ENCODE measurements at places on chromosomes 6 and 20. TPM values are rescaled to one million over a fixed set of nuclear protein-coding genes. Genes with fewer than 3 reads are reported as not detected.

The ADGRB3 gene
- total RNA-seq, result not detected

The FABP7 gene
- not detected for total RNA-seq

The CLIC5 gene
- 7.4 TPM for total RNA-seq

The PLA2G7 gene
- not detected for total RNA-seq

The GPX5 gene
- total RNA-seq, result not detected

The C6orf52 gene
- total RNA-seq, result 1.6 TPM

The C6orf132 gene
- total RNA-seq, result 0.10 TPM

DNA sequence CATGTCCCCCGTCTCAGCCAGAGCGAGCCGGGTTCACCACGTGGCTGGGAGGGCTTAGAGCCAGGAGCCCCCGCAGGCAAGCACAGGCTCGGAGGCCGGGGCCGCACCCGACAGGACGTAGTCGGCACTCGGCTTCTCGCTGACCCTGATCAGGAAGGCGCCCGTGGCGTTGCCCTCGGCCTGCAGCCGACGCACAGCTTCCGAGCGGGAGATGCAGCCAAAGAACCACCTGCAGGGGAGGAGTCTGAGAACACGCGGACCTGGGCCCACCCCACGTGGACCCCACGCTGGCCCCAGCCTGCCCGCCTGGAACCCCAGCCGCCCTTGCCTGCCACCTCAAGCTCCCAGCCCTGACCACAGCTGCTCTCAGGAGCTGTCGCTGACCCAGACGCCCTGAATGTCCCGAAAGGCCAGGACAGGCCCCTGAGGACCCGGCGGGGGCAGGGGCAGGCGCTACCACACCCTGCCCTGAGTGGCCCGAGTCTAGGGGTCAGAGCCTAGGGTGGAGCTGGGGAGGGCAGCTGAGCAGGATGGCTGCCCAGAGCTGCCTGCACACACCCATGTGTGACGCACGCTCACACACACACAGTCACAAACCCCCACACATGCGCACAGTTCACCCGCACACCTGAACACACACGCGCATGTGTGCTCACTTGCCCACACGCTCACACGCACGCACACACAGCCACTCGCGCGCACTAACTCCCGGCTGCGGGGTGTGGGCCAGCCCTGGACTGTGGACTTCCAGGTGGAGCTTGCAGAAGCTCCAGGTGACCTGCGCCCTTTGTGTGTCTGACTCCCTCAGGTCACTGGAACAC is 2.1 kb downstream of the PTK6 start:
- DNase-seq, result no peak

DNA sequence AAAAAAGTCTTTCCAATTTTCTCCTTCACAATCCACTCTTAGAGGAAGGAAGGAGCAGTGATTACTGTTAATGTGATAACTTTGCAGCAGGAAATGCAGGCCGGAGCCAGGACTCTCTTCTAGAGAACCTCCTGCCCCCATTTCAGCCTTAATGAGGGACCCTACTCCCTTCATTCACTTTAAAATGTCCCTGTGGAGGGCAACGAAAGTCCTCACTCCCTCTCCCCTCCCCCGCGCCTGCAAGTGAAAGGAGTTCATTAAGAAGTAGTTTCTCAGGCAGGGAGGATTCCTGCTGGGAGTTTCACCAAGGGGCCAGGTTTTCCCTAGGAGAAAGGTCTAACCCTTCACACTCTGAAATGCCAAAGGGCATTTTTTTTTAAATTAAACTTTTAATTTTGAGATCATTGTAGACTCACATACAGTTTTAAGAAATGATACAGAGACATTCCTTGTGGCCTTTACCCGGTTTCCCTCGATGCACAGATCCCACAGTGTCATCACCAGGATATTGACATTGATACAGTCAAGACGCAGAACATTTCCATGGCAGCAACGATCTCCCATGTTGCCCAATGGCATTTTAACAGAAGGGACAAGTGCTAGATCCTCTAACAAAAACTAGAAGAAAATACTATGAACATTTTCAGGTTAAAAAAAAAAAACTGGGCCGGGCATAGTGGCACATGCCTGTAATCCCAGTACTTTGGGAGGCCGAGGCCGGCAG is 6.8 kb upstream of the COMMD7 start:
- DNase-seq, result no peak

- no peak for DNase-seq
These were observed 4.4 kb upstream of the VIP start for GRCh38 chr6:152746172-152746553.

- no peak for DNase-seq
These were observed 30.6 kb upstream of the FOXC1 start for GRCh38 chr6:1579096-1579495.

DNA sequence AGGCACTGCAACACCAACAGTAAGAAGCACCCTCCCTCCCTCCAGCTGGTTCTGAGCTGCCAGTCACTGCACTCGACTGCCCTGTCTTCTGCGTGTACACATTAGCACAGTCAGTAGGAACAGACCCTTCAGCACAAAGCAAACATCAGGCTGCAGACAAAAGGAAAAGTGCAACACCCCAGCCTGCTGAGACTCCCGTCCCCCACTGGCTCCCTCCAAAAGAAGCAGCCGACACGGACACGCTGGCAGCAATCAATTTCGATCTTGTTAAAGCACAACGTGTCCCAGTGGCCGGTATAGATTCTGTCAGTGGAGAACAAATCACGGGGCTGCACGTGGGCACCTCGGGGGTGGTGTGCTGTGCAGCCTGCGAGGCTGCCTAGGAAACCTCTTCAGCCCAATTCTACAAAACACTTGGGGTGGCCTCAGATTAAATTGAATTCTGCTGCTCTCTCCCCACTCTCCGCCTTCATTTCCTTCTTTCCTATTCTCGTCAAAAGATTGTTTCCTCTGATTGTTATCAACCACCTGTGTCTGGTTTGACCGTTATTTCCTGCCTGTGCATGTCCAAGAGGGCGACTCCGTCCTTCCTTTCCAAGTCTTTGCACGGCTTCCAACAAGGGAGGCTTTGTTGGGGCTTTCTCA is 38.7 kb downstream of the TRAF3IP2 start:
- DNase-seq, result peak; percentile 25

GRCh38 chr6:36479256-36479655 is 36.5 kb downstream of the KCTD20 start:
- DNase-seq, result no peak

- peak; percentile 35 for DNase-seq
These were observed 113.7 kb upstream of the GGTLC1 start for GRCh38 chr20:24102290-24102689.

DNA sequence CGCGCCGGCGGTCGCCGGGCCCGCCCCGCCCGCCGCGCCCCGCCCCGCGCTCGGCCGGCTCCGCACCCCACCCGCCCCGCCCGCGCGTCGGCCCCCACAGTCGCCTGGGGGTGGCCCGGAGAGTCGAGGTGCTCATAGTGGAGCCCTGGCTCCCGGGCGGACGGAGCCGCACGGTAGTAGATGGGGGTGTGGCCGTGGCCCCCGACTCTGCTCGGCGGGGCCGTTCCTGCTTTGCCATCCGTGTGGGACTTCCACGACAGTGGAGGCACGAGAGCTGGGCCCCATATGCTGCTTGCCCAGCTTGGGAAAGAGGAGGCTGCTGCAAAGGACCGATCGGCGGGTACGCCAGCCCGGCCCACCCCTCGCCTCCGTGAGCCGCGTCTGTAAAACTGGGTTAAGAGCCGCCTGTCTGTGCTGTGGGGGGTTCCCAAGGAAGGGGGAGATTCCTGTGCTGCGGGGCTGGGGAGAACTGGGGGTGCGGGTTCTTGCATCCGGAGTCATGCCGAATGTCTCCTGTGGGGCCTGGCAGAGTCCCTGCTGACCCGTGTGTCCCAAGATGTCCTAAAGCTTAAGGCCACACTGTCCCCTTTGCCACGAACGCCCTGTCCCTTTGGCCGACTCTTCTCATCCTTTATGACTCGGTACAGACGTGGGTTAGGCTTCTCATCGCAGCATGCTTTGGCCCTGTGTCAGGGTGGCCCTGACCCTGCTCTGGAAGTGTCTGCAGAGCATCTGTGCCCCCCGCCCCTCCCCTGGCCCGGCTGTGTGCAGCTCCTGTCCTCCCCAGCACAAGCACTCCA is at the start of gene OPRL1:
OPRL1 (plus strand) TSS at position 70 of the 800 bp plus-strand sequence. CDS start 12,639 bp downstream, outside the sequence.
- DNase-seq, result no peak

DNA sequence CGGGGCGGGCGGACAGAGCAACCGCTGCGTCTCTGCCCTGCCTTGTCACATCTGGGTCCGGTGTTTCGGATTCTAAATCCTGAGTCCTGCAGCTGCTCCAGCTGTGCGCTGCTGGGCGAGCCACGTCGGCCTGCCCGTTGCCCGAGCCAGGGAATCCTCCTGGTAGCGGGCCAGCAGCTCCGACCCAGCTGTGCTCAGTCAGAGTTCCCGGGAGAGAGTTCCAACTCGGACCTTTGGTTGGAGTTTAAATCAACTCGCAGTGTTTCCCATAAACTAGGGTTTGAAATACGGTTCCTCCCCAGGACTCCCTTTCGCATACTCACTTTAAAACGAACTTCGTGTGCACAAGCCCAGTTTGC is 315 bp upstream of the PDE10A start:
- no peak for DNase-seq

GRCh38 chr6:110687326-110687725 is 127.9 kb downstream of the CDK19 start:
- no peak for DNase-seq

- no peak for DNase-seq
These were observed 48.8 kb downstream of the CTCFL start for GRCh38 chr20:57476084-57476526.

DNA sequence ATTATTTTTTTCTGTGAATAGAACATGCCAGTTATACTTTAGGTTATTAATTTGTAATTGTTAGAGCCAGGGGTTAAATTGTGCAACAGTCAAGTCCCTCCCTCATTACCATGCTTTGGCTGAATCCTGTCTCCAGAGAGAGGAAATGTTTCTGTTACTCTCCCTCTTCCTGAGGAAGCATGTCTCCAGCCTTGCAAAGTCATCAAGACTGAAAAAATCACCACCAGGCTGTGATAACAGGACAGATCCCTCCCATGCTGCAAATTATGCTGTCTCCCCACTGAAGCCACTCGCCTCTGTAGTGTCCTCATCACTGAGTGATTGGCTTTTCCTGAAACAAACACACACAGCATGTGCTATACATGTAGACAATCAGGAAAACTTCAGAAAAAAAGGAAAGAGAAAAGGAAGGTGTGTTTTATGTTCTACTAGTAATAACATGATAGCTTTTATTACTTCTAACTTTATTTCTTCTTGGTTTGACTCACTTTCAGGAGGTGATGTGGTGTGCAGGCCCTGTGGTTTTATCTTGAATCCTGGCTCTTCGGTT is 290.0 kb upstream of the JAG1 start:
- no peak for DNase-seq

DNA sequence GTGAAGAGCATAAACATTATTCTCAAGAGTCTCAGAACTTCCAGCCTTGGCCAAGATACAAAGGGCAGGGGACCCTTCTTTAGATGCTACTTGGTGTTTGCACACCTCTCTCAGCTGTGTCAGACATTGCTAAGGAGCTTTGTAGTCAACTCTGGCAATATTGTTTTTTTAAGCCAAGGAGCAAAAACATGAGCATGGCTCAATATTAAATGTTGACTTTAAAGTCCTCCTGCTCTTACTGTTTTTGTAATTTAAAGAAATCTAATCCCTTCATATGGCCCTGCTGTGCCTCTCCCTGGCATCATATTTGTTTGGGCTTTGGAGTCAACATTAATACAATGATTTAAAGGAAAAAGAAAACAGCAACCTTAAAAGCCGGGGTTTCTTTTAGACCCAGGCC is 67.9 kb upstream of the TMEM170B start:
- DNase-seq, result no peak

DNA sequence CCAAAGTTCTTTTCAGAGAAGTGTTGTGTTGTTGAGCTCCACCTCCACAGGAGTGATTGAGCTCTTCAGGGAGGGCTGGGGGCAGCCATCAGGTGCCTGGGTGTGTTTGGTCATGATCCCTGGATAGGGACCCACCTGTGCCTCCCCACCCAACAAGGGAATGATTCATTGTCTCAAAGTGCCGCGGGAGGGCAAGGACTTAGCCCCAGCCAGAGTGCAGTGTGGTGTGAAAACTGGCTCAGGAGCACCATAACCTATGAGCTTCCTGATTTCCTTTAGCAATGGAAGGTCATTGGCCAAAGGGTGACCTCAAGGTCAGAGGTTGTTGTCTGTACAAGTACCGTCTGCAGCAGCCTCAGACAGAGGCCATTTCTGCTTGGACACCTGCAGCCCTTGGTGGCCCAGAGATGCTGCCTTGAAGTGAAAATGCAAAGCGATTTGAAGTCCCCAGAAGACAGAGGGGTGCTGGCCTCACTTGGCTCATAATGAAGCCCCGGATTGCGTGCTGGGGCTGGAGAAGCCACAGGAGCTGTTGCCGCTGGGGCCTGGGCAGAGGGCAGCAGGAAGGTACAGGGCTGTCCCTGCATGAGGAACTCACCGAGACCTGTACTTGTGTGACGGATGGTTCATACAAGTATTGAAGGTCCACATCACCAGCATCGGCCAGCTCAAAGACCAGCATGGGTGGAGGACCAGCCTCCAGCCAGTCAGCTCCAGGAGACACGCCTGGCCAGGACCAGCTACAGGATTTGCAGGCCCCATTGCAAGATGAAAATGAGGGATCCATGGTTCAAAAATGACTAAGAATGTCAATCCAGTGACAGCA is 100.6 kb upstream of the DUSP22 start:
- DNase-seq, result no peak

DNA sequence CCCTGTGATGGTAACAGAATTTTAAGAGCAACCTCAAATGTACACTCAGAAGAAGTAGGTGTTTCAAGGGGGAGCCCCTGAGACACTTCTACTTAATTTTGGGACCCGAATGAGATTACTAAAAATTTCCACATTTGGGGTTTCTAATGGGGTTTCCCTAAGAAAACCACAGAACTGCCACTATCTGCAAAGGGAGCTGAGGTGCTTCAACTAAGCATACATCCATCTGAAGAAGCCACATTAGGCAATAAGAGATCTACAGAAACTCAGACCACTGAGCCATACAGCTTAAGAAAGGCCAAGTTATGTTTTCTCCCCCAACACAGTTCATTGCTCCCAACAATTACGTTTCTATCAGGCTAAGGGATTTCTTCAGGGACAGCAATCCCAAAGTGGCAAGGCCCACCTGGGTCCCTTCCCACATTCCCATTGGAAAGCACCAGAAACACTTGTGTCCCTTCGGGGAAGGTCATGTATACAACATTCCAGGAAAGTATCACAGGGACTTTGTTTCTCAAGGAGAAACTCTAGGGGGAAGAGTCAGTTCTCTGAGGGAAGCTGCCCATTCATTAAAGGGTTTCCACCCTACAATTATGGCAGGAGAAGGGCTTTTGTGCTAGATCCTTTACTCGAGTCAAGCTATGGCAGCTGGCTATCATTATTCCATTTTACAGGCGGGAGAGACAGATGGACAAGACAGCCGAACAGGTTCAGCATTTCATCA is 5.0 kb downstream of the BCL2L1 start:
- DNase-seq, result no peak

Measured in activated CD4-positive, alpha-beta memory T cell treated with anti-CD3 and anti-CD28 coated beads, Interleukin-2, amount 10 ng/mL, durations not matched to agents 7 days and 5 days (primary cell).